T-helper 2 cell treated with Interferon-gamma antibody and Interleukin-4, amounts not matched to agents 100 ng/mL and 5 ng/mL, for 36 hours (primary cell): ENCODE measurements at places on chromosomes 5 and 9. TPM values are rescaled to one million over a fixed set of nuclear protein-coding genes. Genes with fewer than 3 reads are reported as not detected.

The SLC9A3 gene
- total RNA-seq: 1.5 and 1.6 TPM in 2 replicates

The ANKRD31 gene
- total RNA-seq: 0.16 and 0.18 TPM in 2 replicates

The IL11RA gene
- 83.8 and 87.8 TPM in 2 replicates for total RNA-seq

The PHYHD1 gene
- 1.2 and 1.9 TPM in 2 replicates for total RNA-seq

The ANKRD34B gene
- not detected in 2 replicates for total RNA-seq

The TTC1 gene
- 55.5 and 56.9 TPM in 2 replicates for total RNA-seq

The MYO10 gene
- 0.23 and 0.41 TPM in 2 replicates for total RNA-seq

The KCNIP1 gene
- not detected in 2 replicates for total RNA-seq

The ZNF618 gene
- 0.36 and 0.41 TPM in 2 replicates for total RNA-seq

The DAPK1 gene
- total RNA-seq: 1.4 and 2.3 TPM in 2 replicates

The CSF1R gene
- total RNA-seq: 0.14 TPM in 1 of 2 replicates, not detected in the other

The SLC6A7 gene
- not detected in 2 replicates for total RNA-seq

The SHISAL2B gene
- total RNA-seq: not detected in 2 replicates

The MEIKIN gene
- not detected in 2 replicates for total RNA-seq

The PCDHB2 gene
- total RNA-seq: 0.09 and 0.14 TPM in 2 replicates

The ARSI gene
- not detected in 2 replicates for total RNA-seq

The PCDHA13 gene
- not detected in 2 replicates for total RNA-seq

The RHOBTB3 gene
- total RNA-seq: 0.41 and 0.59 TPM in 2 replicates

The BARHL1 gene
- not detected in 2 replicates for total RNA-seq

The KCTD16 gene
- not detected in 2 replicates for total RNA-seq

The ADAMTS19 gene
- not detected in 2 replicates for total RNA-seq

The CRB2 gene
- not detected in 2 replicates for total RNA-seq

The GABRA1 gene
- not detected in 2 replicates for total RNA-seq

The ST6GALNAC6 gene
- total RNA-seq: 91.4 and 96.1 TPM in 2 replicates

The ZNF346 gene
- 30.0 and 32.7 TPM in 2 replicates for total RNA-seq

The APBA1 gene
- total RNA-seq: 5.2 and 6.2 TPM in 2 replicates

The FSD1L gene
- 5.2 and 6.2 TPM in 2 replicates for total RNA-seq

The CCNJL gene
- not detected in 2 replicates for total RNA-seq

The SLC34A1 gene
- 0.07 and 0.11 TPM in 2 replicates for total RNA-seq

The WNT8A gene
- total RNA-seq: not detected in 2 replicates

The KIF12 gene
- not detected in 2 replicates for total RNA-seq

The DAB2IP gene
- total RNA-seq: not detected in 2 replicates

The UGT3A1 gene
- not detected in 2 replicates for total RNA-seq

The ZNF658 gene
- 3.1 and 3.8 TPM in 2 replicates for total RNA-seq

The FAT2 gene
- total RNA-seq: not detected in 2 replicates

The C5orf52 gene
- total RNA-seq: not detected in 2 replicates

The EFNA5 gene
- total RNA-seq: 0.11 and 0.23 TPM in 2 replicates

The FAM221B gene
- not detected in 2 replicates for total RNA-seq

The PCDHA6 gene
- total RNA-seq: not detected in 2 replicates

The GABRA6 gene
- not detected in 2 replicates for total RNA-seq

The NADK2 gene
- 11.0 and 12.3 TPM in 2 replicates for total RNA-seq

The RARS1 gene
- 80.7 and 85.2 TPM in 2 replicates for total RNA-seq

The SMIM33 gene
- 0.59 and 0.80 TPM in 2 replicates for total RNA-seq

The ARHGEF28 gene
- total RNA-seq: not detected in 2 replicates

The TEX48 gene
- total RNA-seq: 0.30 TPM in 1 of 2 replicates, not detected in the other

The C9 gene
- total RNA-seq: not detected in 2 replicates

The CDC20B gene
- total RNA-seq: 0.14 and 0.32 TPM in 2 replicates

The SH3GL2 gene
- not detected in 2 replicates for total RNA-seq

The NDUFS4 gene
- total RNA-seq: 53.0 and 59.1 TPM in 2 replicates

The IFNA21 gene
- total RNA-seq: not detected in 2 replicates

The DROSHA gene
- 66.6 and 74.0 TPM in 2 replicates for total RNA-seq

The ISL1 gene
- total RNA-seq: not detected in 2 replicates
